ENCODE measurements at places on chromosomes 6 and 20.
A peak's percentile ranks its signal among the peaks of the same experiment; 100 is the strongest.

DNA sequence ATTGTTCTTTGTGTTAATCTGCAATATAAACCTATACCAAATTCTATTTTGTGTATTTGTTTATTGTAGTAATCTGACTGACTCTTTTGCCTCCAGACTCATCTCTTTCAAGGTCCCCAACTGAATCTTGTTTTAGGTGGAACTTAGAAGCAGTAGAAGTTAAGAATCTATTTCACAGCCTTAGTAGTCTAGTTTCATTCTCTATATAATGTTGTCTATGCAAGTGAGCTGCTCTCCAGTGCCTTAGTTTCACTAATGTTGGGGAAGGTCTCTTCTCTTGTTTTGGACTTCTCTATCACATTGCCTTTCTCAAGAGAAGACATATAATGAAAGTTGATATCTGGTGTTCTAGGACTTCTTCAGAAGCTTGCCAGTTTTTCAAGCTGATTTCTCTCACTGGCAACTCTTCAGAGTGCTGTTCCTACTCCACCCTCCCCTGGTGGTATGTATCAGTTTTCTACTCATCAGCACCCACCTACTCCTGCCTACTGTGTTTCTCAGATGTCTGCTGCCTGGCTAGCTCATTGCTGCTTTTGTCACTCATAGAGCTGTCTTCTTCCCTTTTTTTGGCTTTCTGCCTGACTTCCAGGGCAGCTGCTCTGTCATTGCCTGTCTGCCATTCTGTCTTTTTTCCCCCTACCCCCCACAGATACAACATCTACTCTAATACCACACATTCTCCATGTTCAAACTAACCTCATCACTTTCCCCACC, 82.1 kb downstream of the PTPRA start:
- no peak for DNase-seq

DNA sequence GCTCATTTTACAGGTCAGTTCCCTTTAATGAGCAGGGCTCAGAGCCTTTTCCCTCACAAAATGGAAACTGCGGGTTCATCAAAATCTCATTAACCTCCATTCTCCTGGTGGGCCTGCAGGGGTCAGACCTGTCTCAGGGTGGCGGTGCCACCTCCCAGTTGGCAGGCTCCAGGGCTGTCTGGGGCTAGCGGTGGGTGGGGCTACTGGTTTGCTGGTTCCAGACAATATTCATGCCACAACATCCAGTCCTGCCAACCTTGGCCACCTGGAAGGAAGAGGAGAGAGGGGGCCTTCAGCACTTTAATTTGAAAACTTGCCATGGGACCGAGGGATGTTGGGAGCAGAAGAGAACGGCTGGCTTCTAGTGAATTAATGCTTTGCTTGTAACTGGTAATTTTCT, 41.9 kb upstream of the CTNNBL1 start:
- peak; percentile 9 for DNase-seq

DNA sequence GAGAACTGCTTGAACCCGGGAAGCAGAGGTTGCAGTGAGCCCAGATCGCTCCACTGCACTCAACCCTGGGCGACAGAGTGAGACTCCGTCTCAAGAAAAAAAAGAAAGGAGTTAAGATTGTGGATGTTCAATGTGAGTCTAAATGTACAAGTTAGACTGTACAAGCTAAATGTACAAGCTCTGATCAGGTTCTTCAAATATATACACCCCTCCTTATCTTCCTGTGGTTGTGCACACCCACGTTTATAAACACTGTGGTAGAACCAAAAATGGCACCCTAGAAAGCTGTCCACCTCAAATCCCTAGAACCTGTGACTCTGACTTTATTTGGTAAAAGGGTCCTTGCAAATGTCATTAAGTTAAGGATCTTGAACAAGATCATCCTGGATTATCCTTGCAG, 11.2 kb upstream of the RANBP9 start:
- DNase-seq, result no peak

DNA sequence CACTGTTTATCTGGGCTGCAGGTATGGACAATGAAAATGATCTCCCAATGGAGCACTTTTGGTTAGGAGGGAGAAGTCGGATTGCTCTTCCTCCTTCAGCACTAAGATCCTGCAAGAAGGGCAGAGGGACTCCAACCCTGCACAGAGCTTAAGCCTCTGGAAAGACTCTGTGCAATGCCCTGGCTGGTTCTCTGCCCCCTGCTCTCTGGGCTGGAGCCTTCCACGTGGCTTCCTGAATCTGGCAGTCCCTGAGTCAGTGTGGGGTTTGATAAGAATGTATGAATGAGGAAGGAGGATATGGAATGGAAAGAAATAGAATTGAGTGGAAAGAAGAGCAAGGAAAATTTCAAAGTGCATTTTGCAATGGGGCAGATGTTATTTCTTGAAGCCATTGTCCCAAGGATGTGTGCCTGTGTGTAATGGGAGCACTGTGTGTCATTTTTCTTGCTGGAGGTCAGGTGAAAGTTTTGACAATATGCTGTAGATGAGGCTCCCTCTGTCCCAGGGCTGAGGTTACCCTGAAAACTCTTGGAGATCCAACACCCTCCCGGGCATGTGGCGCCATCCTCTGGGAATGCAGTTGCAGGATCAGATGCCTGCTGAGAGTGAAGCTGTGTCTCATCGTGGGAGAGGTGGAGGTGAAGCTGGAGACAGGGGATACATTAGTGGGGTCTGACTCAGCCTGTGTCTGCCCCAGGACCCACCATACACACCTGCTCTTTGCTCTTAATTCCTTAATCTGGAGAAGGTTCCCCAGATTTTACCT, 16.3 kb upstream of the CST9L start:
- DNase-seq, result no peak

GRCh38 chr6:168222115-168223043, 97.2 kb downstream of the DACT2 start:
- DNase-seq, result no peak

DNA sequence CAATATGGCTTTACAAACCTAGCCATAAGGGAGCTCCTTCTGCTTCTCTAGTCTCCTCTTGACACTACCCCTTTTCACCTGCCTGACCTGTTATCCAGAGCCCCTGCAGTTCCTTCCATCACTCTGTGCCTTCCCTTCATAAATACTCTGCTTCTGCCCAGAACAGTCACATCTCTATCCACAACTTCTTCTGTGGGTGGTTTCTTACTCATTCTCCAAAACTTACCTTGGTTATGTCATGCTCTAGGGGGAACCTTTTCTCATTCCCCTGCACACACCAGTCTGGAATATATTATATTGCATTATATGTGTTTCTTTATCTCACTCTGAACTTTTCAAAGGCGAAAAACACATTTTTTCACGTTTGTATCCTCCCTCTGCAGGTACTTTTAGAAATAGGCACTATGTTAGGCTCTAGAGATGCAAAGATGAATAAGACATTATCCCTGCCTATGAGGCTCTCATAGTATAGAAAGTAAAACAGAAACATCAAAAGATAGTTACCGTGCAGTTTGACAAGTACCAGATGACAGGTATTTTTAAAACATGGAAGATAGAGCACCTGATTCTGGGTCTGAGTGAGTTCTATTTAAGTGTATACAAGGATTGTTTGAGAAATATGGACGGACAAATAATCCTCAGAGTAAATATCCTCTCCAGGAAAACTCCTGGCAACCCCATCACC, 51.5 kb downstream of the AIG1 start:
- DNase-seq, result no peak

GRCh38 chr20:330233-331149, 5.1 kb downstream of the SOX12 start:
- DNase-seq, result peak; percentile 51

- DNase-seq, result no peak
These were observed 982.0 kb upstream of the EPHA7 start for GRCh38 chr6:94401311-94401710.

- no peak for DNase-seq
These were observed 47.0 kb downstream of the GNAS start for GRCh38 chr20:58899512-58899911.

GRCh38 chr6:39830444-39830843, 38.3 kb downstream of the DAAM2 start:
- no peak for DNase-seq

DNA sequence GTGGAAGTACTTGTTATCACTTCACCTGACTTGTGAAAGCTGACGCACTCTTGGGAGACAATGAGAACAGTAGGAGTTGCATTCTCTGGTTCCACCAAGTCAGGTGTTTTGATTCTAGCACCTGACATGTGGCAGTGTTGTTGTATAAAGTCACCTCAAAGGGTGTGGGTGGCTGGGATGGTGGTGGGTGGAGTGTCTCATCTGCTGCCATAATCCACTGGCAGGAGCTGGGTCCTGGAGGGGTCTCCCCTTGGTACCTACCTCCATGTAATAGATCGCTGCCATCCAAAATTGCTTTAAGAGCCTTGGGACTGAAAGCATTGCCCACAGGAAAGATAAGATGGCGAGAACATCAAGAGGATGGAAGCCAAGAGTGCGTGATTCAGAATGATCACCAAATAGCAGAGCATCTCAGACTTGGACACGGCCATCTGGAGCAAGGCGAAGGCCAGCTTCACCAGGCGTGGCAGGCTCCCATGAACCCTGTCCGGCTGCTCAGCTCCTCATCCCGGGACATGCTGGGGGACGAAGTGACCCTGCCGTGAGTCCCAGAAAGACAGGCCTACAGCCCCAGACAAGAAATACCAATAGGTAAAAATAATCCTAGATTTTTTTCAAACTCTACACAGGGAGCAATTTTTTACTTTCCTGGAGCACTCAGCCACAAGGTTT, 56.6 kb downstream of the NPEPL1 start:
- DNase-seq, result no peak

DNA sequence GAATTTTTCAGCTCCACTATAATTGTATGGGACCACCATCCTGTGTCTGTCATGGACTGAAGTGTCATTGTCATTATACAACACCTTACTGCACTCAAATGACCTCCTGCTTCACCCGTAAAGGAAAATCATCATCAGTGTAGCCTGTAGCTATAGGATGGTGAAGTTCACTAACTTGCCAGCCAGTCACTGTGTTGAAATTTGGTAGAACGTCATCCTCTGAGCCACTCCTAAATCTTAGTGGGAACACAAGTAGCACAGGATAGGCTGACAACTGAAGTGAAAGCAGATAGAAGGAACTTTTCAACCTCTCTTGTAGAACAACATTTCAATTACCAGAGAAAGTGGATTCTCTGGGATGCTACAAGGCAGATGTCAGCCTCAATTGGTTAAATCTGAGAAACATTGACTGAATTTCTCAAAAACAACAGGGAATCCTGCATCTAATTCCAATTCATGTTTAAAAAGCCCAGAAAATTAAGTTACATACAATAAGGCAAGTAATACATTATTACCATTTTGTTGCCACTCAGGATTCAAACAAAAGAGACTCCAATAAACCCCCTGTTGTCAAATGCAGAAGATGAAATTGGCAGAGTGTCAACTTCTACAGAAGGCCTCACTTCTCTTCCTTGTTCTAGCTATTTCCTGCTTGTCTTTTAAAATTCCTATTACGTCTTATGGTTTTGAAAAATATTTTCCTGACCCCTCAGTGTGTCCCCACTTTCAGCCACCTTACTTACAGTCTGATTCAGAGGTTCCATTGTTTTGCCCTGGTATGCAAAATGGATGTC, 647.9 kb upstream of the AGPAT4 start:
- DNase-seq, result no peak

GRCh38 chr6:6395581-6396197, 75.2 kb upstream of the F13A1 start:
- no peak for DNase-seq

DNA sequence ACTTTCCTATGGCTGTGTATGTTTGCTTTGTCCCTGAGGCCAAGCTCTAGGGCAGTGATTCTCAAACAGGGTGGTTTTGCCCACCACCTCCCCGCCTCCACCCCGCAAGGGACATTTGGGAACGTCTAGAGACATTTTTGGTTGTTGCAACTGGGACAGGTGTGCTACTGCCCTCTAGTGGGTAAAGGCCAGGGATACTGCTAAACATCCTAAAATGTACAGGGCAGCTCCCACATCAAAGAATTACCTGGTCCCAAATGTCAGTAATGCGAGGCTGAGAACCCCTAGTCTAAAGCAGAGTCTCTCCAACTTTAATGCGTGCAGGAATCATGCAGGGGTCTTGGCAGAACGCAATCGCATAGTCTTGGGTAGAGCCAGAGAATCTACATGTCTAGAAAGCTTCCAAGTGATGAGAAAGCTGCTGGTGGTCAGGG, 5.1 kb downstream of the KCNS1 start:
- peak; percentile 32 for DNase-seq

DNA sequence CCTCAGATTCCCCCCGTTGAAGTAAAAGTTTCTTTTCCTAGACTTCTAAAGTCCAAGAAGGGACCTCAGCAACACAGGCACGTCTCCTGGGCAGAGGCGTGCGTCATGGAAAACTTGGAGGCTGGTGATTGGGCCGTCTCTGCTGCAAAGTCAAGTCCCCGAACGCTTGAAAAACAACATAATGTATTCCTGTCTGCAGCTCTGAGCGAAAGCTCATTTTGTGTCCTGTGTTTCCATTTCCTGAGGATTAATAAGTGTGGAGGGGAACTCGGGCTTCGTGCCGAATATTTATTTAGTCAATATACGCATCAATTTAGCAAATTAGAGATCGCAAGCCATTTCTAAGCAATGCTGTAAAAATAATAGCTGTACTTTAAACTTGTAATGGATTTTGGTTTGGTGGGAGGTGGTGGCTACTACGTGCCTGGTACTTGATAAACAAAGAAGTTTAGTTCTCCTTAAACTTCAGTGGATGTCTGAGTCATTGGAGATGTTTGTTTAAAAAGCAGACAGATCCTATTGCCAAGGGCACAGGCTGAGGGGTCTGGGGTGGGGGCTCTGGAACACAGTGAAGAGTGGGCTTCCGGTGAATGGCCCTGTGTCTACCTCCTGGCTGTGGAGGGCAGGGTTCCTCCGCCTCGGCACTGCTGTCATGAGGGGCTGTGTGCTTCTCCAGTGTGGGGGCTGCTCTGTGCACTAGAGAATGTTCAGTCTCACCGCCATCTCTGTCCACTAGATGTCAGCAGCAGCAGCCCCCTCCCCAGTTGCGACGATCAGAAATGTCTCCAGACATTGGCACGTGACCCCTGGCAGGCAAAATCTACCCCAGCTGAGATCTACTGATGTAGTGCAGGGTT, 21.8 kb downstream of the PCK1 start:
- no peak for DNase-seq

- peak; percentile 47 for DNase-seq
These were observed 6.1 kb upstream of the PKIG start for GRCh38 chr20:44576297-44576696.

GRCh38 chr6:167839343-167839742, 12.6 kb downstream of the AFDN start:
- DNase-seq, result no peak

- no peak for DNase-seq
These were observed 37.9 kb downstream of the MAN1A1 start for GRCh38 chr6:119311514-119312142.

GRCh38 chr6:30691208-30691847, 544 bp upstream of the NRM start:
- no peak for DNase-seq

DNA sequence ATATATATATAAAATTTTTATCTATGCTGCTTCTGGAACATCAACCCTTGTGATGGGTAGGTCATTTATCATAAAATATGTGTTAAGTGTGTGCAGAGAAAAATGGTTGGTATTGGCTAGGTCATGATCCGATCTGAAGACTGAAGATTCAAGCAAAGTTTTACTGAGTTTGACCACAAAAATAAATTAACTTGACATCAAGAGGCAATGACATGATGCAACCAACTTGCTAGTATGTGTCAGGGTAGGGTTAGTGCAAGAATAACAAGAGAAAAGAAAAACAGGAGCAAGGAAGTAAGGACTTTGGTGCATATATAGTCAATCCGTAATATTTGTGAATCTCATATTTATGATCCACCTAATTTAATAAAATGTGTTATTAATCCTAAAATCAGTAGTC, 1202.0 kb upstream of the ADGRB3 start:
- no peak for DNase-seq
